ENCODE measurements at places on chromosomes 6 and 20. TPM values are rescaled to one million over a fixed set of nuclear protein-coding genes. Genes with fewer than 3 reads are reported as not detected.

DNA sequence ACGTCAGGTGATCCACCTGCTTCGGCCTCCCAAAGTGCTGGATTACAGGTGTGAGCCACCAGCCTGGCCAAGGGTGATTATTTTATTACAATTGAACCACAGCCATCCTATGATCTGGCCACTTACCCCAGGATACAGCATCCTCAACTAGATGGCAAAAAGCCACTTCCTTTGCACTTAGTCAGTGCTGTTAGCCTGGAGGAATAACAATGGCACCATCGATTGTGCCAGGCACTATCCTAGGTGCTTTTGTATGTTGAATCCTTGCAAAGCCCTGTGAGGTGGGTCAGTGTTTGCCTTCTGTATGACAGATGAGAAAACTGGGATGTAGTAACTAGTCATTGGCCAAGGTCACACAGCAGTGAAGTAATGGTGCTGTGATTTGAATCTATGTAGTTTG lies 11.2 kb upstream of the TTPAL start:
- DNase-seq = no peak

- peak; percentile 65 for DNase-seq
Observed at GRCh38 chr6:154408891-154409500, 52.4 kb upstream of the IPCEF1 start.

GRCh38 chr20:34915131-34915530 lies 38.7 kb downstream of the ACSS2 start:
- DNase-seq = no peak

GRCh38 chr6:152129691-152130151 lies 322.2 kb downstream of the ESR1 start:
- peak; percentile 92 for DNase-seq

GSTA1 gene
- total RNA-seq = not detected

Data from endothelial cell of umbilical vein (primary cell).